ENCODE measurements at places on chromosomes 1 and 21.

DNA sequence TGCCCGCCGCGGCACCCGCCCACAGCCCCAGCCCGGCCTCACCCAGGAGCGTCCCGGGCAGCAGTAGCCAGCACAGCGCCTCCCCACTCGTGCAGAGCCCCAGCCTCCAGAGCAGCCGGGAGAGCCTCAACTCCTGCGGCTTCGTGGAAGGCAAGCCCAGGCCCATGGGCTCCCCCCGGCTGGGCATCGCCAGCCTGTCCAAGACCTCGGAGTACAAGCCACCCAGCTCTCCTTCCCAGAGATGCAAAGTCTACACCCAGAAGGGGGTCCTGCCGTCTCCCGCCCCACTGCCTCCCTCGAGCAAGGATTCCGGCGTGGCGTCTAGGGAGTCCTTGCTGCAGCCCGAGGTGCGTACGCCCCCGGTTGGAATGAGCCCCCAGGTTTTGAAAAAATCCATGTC, 531.2 kb downstream of the KIF26B start:
- DNase-seq: no peak

GRCh38 chr1:66685670-66686069, 66.6 kb upstream of the DYNLT5 start:
- no peak for DNase-seq

GRCh38 chr21:45977396-45977795, 4.2 kb upstream of the COL6A1 start:
- no peak for DNase-seq

DNA sequence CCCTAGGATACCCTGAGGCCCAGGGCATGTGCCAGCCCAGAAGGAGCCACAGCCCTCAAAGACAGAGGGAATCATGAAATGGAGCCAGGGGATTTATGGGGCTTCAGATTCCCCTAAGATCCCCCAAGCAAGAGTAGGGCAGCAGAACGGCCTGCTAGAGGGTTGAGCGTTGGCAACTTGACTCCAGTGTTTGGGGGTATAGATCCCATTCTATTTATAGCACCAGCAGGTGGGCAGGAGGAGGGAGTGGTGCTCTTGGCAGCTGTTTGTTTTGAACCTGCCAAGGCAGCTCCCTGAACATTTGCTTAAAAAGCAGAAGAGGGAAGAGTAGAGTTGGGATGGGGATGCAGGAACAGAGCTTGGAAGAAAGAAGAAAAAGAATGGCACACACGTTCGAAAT, 33.7 kb downstream of the GLUL start:
- no peak for DNase-seq

- DNase-seq: no peak
Measured at GRCh38 chr1:2650967-2651645, 18.3 kb upstream of the MMEL1 start.

GRCh38 chr1:29282924-29283803, 46.8 kb downstream of the PTPRU start:
- DNase-seq: no peak

All from activated CD8-positive, alpha-beta memory T cell treated with anti-CD3 and anti-CD28 coated beads for 4 hours (primary cell).